ENCODE measurements at places on chromosomes 2 and 18.

DNA sequence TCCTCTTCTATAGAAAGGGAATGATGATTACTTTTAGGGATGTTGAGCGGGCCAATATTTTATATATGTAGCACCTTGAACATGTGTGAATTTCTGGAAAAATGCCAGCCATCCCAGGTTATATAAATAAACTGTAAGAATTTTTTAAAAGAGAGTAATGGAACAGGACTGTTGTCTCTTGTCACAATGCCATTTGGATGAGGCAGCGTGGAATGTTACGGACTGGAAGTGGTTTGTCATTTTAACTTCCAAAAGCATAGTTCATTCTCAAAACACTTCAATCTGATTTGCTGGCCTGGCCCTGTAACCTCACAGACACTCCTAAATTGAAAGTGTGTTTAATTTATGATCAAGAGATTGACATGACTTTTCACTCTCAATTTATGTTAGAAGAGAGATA is 70.8 kb downstream of the TPGS2 start:
- no peak for DNase-seq

- DNase-seq, result peak; percentile 9
Observed at GRCh38 chr2:64454386-64455332, 697 bp downstream of the LGALSL start.

DNA sequence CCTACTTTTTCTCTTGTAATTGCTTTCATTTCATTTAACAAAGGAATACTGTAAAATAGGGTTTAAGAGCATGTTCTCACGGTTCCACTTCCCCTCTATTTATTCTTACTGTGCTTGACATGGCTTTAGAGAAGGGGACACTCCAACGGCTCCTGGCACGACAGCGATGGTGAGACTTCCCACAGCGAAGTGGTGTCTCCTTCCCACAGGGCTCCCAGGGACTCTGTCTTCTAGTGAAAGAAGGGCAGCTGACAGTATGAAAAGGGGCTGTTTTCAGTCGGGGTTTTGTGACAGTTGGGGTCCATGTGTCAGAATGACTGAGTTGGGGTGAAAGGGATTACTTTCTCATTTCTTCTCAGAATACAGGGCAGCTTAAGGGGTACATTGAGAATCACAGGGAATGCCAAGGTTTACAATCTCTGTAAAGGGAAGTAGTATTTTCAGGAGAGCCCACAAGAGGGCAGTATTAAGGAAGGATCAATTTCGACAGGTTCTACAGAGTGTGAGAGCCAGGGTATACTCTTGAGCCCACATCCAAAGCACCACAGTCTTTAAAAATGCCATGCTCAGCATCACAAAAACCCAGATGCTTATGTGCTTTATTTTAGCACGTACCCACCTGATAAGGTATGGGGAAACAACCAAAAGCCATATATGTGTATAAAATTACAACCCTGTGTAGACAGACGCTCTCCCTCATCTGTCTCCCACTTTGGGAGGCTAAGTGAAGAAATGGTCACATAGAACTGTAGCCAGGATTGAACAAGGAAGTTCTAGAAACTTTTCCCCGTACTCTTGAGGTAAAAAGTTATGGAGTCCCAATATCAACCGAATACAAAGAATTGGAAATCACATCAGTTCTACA is 31.3 kb upstream of the RAPGEF4 start:
- DNase-seq, result no peak

- DNase-seq, result no peak
Observed at GRCh38 chr2:148875387-148876051, 492 bp downstream of the KIF5C start.

- DNase-seq, result no peak
Observed at GRCh38 chr2:1632510-1632909, 111.8 kb downstream of the PXDN start.

DNA sequence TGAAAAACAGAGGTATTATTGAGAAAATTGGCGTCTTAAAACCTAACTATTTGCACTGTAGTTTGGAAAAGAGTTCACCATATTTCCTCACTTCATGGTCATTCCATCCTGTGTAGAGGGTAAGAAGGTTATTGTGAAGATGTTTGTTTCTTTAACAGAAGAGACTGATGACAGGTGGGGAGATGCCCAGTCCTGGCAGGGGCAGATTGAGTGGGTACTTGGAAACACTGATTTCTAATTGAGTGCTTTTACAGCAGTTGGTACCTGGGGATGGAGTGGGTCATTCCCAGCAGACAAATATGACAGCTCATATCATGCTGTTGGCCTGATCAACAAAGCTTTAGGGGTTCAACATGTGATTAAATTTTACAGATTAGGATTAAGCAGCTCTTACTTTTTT is 67.5 kb downstream of the MYOM1 start:
- no peak for DNase-seq

- no peak for DNase-seq
Observed at GRCh38 chr2:108193251-108193650, 46.5 kb upstream of the SULT1C3 start.

- DNase-seq, result no peak
Observed at GRCh38 chr2:15756882-15757819, 165.5 kb downstream of the DDX1 start.

- no peak for DNase-seq
Observed at GRCh38 chr2:118800736-118801135, 46.7 kb downstream of the EN1 start.

- DNase-seq, result no peak
Observed at GRCh38 chr18:59954755-59955156, 55.0 kb downstream of the PMAIP1 start.

DNA sequence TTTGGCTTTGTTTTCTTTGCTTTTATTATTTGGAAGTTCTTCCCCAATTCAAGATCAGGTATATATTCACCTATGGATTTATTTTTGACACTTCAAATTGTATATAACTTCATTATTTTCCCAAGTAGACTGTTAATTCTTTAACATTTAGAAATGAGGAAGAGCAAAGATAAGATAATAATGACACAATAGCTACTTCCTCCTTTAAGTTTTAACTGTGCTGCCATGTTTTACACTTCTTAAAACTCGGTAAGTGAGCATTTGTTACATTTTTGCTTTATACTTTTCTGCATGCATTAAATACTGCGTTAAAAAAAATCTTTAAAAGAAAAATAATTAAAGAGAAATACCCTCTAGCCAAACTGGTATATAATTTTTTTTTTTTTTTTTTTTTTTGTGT is 32.5 kb downstream of the SLC66A3 start:
- DNase-seq, result no peak

DNA sequence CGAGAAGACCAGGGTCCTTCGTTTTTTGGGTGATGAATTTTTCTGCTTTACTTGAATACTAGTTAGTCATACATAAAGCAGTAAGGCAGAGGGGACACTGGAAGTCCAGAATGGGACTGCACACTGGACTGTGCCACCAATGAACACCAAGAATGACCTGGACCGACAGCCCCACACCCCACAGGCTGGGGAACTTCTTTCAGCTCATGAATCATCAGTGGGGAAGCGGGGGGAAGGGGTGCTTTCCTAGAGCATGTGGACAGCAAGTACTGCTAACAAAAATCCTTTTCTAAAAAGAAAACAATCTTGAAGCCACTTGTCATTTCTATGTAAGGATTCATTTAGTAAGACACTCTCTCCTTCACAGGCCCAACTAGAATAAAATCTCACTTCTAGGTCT is 86.0 kb downstream of the DTNB start:
- no peak for DNase-seq

GRCh38 chr2:169315357-169315756 is 47.0 kb downstream of the LRP2 start:
- no peak for DNase-seq

GRCh38 chr2:36589230-36589630 is 8.7 kb downstream of the FEZ2 start:
- DNase-seq, result no peak

DNA sequence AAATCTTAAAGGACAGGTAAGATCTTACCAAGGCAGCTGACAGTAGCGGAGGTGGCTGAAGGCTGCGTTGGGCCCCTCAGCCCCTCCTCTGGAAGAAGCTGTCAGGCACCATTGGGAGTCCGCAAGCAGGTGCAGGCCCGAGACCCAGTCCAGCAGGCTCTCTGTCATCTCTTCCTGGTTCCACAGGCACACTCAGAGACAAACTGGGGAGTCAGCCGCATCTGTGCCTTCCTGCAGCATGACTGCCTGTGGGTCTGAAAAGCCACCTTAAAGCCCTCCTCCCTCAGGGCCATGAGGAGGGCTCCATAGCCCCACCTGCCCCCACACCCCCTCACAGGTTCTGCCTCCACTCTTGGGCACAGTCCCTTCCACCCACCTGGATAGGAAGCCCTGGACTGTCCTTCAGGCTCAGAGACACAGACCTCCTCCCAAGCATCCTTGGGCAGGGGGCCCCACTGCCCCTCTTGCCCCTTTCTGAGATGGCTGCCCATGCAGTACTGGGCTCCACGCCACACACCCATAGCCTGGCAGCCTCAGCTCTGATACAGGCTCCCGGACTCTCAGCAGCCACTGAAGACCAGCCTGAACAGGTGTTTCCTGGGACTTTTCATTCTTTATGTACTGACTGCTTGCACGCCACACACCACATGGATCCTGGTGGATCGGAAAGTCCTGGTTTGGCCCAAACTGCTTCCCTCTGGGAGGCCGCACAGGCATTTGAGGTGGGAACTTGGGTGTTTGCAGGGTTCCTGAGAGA is 239.8 kb downstream of the SEPTIN10 start:
- DNase-seq, result no peak

DNA sequence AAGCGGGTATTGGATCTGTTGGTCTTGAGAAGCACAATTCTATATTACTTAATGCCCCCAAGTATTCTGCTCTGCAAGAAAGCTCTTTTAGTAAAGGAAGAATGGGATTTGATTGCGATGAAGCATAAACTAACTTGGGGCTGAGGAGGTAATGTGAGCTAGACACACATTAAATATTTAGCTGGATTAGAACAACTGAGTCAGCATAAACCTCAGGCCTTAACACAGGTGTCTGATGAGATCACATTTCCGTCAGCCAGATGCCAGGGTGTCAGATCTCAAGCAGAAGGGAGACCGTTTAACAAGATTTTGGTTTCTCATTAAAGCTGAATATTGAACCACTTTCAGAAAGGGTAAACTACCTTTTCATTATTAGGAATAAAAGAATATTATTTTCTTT is 94.5 kb downstream of the GYPC start:
- DNase-seq, result no peak

- DNase-seq, result no peak
Observed at GRCh38 chr2:217753460-217754200, 249.2 kb downstream of the TNS1 start.

GRCh38 chr2:45205985-45206384 is 196.7 kb upstream of the SIX2 start:
- DNase-seq, result no peak

GRCh38 chr2:69138247-69138772 is 125.3 kb downstream of the ANTXR1 start:
- DNase-seq, result no peak

DNA sequence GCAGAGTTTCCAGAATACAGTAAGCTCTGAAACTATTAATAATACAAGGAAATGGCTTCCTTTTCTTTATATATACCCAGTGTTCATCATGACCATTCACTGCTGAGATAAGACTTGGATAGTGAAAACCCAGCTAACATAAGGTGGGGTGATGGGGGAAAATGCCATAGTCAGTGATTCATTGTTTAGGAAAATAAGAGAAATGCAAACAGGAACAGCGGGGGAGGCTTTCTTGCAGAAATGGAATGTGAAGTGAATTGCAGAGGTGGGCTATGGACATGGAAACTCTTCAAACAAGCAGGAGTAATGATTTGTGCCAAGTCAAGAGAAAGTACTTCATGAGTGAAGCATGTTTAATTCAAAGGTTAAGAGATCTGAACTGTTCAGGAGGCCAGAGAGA is 519.4 kb downstream of the TDRD15 start:
- DNase-seq, result no peak

DNA sequence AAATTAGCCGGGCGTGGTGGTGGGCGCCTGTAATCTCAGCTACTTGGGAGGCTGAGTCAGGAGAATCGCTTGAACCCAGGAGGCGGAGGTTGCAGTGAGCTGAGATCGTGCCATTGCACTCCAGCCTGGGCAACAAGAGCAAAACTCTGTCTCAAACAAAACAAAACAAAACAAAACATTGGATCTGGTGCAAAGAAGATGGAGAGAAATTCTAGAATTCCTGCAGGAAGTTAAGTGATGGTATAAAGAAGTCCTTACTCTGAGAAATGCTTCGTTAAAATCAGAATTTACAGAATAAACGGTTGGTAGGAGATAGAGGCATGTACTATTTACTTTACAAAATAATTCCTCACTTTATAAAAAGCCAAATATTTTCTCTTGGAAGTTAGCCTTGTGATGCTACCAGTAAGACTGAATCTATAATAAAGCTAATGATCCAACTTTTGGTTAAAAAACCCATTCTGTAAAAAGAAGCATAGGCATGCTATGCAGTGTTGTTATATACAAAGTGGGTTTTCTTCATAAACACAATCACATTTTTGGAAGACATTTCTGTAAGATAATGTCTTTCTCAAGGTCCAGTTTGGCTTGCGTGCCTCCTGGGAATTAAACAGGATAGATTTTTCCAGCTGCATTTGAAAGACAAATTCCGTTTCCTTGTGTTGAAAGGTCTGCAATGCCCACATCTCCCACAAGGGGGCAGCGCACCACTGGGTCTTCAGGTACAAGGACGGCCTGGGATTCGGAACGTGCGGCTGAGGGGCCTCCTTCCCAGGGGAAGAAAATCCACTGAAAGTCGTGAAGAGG is 35.6 kb upstream of the PNO1 start:
- DNase-seq, result peak; percentile 49

DNA sequence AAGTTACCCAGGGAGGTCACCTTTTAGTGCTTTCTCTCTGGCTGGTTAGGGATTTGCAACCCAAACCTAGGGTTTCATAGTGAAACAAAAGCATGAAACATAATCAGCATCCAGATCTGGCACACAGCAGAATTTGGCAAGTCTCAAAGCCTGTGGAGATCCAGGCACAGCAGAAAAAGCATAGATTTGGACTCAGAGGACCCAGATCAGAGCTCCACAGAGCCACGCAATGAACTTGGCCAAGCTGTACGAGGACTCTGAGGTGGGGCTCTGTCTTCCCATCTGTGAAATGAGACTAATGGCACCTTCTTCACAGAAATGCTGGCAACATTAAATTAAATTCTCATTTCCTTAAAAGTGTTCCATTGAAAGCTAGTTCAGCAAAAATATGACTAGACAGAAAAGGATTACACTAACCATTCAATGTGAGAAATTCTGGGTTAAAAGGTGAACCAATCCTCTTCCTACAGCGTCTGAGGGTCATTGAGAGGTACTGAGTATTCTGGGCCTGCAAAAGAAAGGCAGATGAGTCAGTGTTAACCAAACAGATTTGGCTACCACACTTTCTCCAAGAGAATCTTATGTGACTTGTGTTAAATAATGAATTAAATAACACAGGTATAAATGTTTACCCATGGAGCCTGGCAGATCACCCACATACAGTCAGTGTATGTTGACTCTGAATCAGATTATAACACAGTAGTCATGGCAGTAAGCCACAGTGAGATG is 266.3 kb downstream of the MREG start:
- no peak for DNase-seq

DNA sequence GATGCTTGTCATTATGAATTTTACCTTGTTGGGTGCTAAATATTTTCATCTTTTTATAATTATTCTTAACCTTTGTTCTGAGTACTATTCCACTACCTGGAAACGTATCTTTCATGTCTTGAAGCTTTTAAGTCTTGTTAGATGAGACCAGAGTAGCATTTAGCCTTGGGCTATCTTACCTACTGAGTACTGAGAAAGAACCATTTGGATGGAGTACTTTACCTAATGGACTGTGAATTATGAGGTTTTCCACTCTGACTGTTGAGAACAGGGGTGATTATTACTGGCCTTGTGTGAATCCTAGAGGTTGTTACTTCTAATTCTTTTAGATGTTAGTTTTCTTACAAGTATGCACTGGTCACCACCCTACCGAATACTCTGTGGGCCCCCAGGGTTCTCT is 63.5 kb downstream of the CCDC102B start:
- DNase-seq, result no peak

- DNase-seq, result no peak
Observed at GRCh38 chr2:154484338-154485099, 214.0 kb upstream of the KCNJ3 start.
